ENCODE measurements at places on chromosomes 12 and 14.
A peak's percentile ranks its signal among the peaks of the same experiment; 100 is the strongest.

DNA sequence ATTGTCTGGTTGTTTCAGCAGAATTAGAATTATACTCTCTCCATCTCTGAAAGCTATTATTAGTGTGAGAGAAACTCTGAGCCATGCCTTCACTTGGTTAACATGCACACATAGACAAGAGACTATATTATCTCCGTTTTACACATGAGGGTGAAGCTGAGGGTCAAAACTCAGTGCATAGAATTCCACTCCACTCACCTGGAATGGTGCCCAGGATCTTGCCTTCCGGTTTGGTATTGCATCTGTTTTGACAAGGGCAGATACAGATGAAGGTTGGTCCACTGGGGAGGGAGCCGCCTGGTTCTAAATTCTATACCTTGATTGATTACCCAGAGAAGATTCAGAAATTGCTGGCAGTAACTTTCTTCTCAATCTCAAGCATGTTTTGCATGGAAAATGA is 149.5 kb upstream of the PELI2 start:
- no peak for DNase-seq

DNA sequence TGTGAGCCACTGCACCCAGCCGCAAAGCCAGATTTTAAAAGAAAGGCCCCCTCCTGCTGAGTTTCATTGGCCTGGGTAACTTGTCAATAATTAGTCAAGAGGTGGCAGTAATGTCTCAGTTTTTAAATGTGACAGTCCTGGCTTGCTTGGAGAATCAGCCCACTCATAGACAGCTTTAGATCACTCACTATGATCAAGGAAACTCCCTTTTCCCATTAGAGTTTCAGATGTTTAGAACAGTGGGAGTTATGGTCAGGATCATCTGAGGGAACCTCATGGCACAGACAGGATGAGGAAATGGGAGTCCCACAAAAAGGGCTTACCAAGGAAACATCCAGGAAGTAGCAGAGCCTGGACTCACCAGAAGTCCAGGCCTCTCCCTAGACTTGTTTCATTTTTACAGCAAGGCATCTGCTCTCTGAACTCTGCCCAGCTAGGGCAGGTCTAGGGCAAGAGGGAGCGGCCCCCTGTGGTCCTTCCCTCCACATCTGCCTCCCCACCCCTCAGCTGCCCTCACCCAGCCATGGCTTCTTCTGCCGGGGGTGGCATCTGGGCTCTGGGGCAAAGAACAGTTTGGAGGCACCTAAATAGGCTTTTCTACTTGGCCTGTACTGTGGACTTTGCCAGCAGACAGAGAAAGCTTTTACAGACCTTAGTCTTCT is 11.2 kb downstream of the BCL2L14 start:
- peak; percentile 77 for DNase-seq

- no peak for DNase-seq
These were observed 7.6 kb downstream of the PIWIL1 start for GRCh38 chr12:130345292-130345691.

- DNase-seq, result no peak
These were observed 7.0 kb downstream of the ADCY6 start for GRCh38 chr12:48781750-48782456.

GRCh38 chr14:89432226-89432625 is 15.2 kb upstream of the FOXN3 start:
- DNase-seq, result no peak

DNA sequence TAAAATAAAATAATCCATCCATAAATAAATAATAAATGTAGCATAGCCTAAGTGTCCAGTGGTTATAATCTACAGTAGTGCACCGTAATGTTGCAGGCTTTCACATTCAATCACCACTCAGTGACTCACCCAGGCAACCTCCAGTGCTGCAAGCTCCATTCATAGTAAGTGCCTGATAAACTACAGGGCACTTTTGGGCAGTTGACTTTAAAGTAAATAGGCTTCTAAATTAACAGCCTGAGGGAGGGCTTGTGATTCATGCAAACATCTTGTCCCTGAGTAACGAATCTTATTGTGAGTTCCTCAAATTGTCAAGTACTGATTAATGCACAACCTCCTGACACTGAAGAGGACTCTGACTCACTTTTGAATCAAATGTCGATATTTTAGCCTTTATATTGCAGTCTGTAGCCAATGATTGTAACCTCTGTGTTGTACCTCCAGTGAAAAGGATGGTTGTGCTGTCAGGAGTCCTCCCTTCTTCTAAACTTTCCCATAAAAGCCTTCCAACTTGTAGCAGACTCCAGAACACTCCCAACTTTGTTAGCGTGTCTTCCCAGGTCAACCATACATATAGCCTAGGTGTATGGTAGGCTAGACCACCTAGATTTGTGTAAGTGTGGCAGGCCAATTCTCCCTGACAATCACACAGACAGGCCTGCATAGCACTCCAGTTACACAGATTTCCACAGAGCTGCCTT is 55.0 kb upstream of the BICD1 start:
- DNase-seq, result peak; percentile 92

DNA sequence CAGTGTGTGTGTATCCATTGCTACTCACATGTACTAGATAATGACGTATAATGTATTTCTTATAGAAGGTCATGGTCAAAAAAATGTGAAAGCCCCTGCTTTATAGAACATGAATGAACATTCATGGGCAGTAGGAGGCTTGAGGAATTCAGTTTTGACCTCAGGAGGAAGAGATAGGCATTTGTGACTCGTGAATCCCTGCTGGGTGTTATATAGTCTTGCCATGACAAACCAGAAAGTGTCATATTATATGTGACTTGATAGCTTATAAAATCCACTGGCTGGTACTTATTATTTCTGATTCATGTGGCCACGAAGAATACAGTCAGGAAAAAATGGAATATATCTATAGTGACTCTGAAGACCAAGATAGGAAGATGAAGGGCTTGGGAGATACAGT is 287.6 kb downstream of the CEP128 start:
- DNase-seq, result no peak

DNA sequence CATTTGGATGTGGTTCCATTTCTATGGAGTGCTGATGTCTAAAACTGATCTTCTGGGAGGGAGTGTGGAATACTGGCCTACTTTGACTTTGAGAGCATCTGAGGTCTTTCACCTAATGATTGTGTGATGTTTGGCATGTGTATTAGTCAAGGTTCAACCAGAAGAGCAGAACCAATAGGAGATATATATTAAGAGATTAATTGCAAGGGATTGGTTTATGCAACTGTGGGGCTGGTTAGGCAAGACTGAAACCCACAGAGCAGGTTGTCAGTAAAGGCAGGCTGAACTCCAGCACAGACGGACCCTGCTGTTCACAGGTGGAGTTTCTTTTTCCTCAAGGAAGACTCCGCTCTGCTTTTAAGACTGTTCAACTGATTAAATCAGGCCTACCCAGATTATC is 11.6 kb downstream of the BMAL2 start:
- DNase-seq, result no peak

- no peak for DNase-seq
These were observed 96.5 kb downstream of the BCL11B start for GRCh38 chr14:99175331-99176155.

GRCh38 chr14:31395119-31395518 is 25.2 kb downstream of the HEATR5A start:
- DNase-seq, result no peak

DNA sequence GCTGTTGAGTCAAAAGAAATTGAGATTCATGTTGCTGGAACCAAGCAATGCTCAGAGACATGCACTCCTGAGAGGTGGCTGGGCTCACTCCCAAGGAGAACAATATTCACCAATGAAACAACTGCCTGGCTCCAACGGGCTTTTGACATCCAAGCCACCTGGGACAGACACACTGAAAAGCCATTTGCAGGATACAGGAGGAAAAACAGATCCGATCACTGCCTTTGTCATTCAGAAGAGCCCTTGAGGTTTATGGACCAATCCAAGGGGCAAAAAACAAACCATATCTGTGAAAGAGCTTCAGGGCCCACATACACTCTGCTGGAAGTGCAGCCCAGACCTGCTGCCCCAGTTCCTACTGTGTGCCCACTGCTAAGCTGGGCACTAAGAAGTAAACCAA is 277.5 kb downstream of the NUAK1 start:
- no peak for DNase-seq

DNA sequence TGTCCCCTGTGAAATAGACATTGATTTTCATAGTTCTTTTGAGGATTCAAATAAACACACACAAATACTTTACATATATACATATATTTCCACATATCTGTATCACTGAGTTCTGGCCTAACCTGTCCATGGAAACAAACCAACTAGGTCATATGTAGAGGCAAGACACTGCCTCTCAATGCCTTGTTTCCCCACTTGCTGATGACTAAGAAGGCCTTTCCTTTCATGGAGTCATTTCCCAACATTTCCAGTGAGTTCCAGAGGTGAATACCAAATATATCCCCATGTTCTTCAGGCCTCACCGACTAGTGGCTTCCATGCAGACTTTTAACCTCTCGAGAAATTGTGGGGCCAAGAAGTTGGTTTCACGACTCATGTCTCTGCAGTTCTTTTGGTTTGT is 120.8 kb downstream of the DNAI7 start:
- no peak for DNase-seq

GRCh38 chr14:83799233-83799632 is 1730.7 kb upstream of the FLRT2 start:
- DNase-seq, result no peak

DNA sequence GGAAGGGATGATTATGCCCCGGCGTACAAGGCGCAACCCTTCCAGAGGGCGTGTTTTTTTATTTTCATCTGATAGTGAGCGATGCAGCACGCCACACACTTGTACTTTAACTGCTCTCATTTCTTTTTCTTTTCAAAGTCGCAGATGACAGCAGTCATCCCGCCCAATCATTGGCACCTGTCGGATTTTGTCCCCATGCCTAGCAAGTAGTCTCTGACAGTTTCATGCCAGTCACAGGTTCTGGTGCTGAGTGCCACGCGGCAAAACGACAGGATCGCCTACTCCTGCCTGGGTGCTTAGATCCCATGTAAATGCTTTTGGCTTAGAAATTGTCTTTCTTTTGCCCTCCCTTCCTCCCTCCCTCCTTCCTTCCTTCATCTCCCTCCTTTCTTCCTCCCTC is 117.7 kb downstream of the GLT1D1 start:
- no peak for DNase-seq

DNA sequence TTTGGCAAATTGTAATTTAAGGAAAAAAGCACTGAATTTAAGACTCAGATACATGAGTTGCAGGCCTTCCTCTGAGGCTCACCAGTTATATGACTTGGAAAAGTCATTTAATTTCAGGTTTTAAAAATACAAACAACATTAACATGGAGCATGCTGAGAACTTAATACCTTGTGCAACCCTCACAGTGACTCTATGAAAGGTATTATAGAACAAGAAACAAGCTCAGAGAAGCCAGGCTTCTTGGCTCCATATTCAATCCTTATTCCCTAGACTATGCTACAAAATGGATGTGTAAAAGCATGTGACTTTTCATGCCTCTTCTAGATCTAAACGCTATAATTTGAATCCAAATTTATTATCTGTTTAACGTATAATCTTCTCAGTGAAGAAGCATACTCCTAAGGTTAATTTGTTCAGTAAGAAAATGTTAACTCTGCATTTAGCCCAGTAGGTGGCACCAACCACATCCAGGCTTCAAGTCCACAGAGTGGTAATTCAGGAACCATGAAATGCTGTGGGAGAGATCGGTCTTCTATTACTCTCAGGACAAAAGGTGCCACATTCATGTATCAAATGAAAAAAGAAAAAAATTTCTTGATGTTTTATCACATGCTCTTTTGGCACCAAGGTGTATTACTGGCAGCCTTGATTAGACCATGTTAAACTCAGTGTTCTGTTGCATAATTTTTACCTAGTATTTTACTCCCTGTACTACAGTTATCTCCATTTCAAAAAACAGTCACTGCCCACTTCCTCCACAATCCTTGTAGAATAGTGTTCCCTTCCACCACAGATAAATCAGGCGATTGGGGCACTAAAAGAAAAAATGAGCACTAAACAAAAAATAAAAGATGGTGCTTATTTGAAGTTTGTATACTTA is 9.3 kb downstream of the CCDC196 start:
- peak; percentile 68 for DNase-seq

GRCh38 chr12:19981944-19982343 is 386.4 kb upstream of the PDE3A start:
- no peak for DNase-seq

- DNase-seq, result no peak
These were observed 292.4 kb upstream of the TBX3 start for GRCh38 chr12:114976372-114976771.

DNA sequence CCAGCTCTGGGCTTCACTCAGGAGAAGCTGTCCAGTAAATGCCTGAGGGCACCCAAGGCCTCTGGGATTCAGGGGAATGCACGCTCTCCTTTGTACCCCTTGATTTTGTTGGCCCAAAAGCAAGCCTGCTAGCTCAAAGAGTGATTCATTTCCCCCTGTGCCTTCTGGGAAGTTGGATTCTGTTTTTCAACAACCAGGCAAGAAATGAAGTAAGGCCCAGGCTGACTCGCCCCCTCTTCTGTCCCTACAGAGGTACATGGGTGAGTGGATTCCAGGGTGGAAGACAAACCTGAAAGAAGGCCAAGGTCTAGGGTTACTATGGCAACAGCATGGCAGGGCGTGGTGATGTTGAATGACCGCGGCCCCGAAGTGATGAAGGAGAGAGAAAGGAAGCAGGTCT is 9.3 kb upstream of the SERPINA5 start:
- DNase-seq, result no peak

DNA sequence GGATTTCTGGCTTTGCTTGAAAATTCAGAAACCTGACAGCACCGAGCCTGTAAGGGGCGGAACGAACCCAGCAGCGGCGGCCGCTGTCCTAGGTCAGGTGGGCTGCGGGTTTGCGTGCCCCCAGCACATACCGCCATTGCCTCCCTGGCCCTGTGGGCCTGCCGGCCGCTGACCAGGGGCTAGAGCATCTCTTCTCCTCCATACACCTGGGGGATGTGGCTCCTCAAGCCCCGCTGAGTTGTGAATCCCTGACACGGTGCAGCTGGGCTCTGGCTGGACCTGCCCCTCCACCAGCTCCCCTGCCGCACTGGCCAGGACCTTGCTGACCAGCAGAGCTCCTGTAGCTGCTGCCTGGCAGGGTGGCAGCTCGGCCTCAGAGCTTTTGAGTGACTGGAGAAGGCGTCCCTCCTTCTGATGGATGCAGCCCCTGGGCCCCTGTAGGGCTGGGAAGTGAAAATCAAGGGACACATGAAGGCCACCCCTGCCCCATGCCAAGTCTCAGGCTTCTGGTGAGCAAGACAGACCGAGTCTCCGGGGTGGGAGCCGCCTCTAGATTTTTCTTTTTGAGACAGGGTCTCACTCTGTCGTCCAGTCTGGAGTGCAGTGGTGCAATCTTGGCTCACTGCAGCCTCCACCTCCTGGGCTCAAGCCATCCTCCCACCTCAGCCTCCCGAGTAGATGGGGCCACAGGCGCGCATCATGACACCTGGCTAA is 184.9 kb upstream of the SFSWAP start:
- no peak for DNase-seq

DNA sequence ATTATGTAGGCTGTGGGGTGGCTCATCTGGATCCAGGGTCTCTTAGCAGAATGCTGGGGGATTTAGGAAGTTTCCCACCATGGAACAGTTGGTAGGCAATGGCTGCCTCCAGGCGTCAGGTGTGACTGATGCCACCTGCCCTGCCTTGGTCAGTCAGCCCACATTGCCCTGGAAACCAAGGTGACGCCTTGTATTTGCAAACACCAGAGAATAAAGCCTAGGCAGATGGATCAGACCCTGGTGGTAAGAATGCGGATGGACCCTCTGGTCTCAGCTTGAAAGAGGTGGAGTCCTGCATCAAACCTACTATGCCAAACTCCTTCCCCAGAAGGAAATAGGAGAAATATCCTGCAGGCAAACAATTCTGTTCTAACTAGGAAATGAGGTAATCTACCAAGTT is 38.2 kb downstream of the NCKAP5L start:
- DNase-seq, result no peak
